ENCODE measurements at places on chromosomes 6 and 20.

DNA sequence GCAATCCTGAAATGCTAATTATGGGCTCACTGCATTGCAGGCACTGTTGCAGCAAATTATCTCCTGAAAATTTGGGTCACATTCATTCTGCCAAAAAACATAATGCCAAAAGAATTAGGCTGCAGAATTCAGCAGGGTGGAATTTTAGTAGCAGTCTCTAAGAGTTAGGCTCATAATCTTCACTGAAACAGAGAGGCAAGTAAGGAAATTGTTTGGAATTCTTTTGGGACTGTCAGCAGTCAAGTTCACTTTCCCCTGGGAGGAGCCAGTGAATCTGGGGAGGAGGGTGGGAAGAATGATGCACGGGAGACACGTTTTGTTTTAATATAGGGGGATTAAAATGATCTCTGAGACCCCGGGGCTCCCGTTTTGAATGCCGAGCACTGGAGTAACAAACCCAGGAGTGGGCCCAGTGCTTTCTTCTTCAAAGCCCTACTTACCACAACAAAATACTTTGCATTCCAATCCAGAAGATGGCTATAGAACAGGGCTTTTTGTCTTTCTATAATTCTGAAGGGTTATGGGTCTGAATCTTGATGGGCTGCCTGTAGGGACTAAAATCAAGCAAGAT is 44.7 kb downstream of the SOBP start:
- no peak for DNase-seq

DNA sequence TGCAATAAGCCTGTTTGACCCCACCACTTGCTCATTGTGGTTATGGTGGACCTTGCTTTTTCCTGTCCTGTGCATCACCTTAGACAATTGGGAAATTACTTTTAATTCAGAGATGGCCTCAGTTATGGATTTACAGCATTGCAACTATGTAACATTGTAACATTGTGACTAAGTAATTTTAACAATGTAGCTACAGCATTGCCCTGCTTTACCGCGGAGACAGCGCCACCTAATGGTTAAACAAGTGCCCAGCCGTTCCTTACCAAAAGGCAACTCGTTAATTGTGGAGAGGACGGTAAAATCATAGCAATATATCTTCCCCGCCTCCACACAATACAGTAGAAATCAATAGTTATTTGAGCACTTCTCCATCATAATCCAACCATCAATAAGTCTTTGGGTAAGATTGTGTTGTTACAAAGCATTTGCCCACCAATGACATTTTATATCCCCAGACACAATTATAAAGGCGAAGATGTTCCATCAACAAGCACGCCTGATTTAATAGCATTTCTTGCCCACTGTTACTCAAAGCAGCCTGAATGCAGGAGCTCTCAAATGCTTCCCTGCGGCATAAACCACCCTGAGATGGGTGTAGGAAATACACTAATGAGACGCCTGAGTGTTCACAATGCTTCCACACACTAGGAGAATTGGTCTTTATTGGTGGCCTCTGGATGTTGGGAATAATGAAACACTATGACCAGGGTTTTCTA is 93.7 kb downstream of the PROKR2 start:
- DNase-seq, result peak; percentile 27

DNA sequence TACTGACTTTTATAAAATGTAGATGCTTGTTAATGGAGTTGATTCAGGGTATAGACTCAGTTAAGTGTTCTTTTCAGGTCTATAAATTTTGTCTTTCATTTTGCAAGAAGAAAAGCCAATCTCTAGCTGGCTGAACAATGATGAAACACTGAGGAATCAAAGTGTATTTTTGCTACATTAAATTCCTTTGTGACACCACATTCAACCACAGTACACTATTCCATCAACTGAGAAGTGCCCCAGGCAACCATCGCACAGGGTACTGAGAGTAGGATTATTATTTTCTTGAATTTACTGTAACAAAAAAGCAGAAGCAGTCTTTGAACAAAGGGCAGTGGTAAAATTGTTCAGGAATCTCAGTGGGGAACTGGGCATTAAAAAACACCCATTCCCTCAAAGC is 83.6 kb downstream of the PREP start:
- no peak for DNase-seq

GRCh38 chr6:111070105-111071005 is 16.9 kb upstream of the SLC16A10 start:
- no peak for DNase-seq

DNA sequence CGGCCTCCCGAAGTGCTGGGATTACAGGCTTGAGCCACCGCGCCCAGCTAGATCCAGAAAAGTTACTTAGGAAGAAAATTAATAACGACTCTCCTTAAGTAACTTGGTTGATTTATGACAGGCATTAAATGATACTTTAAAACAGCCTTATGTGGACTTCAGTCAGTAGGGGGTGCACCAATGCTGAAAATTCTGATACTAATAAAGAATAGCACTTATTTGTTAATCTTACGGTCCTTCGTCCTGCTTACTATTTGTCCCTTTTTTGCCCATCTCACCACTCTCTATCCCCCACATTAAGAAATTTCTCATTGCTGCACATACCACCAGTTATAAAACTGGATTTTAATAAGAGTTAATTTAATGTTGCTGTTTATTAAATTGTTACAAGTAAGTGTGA is 12.7 kb upstream of the PRELID3B start:
- DNase-seq, result no peak

DNA sequence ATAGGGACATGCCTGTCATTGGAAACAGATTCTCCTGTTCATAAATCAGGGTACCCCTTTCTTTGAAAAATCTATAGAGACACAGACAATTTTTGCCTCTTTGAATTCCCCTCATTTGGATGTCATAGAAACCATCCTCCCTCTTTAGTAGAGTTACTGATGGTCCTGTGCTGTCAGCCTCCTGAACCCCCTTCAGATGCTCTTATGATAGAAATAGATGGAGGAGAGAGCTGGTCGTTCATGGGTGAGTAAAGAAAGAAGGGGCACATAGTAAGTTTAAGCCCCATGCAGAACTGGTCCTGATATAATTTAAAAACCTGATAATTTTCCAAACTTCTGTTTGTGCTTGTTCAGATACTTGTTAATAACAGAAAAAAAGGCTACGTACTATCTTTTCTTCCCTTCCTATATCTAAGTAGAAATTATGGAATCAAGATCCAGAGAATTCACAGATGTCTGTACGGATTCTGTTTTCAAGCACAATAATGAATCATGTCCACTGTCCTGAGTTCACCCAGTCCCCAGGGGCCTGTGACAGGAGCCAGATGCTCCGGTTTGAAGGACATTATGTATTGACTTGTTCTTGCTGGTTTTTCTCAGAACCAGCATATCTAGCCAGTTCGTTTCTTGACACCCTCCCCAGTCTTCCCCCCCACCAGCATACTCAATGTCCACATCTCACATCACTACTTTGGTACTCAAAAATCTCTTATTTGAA is 78.1 kb downstream of the NCOA7 start:
- DNase-seq, result no peak

DNA sequence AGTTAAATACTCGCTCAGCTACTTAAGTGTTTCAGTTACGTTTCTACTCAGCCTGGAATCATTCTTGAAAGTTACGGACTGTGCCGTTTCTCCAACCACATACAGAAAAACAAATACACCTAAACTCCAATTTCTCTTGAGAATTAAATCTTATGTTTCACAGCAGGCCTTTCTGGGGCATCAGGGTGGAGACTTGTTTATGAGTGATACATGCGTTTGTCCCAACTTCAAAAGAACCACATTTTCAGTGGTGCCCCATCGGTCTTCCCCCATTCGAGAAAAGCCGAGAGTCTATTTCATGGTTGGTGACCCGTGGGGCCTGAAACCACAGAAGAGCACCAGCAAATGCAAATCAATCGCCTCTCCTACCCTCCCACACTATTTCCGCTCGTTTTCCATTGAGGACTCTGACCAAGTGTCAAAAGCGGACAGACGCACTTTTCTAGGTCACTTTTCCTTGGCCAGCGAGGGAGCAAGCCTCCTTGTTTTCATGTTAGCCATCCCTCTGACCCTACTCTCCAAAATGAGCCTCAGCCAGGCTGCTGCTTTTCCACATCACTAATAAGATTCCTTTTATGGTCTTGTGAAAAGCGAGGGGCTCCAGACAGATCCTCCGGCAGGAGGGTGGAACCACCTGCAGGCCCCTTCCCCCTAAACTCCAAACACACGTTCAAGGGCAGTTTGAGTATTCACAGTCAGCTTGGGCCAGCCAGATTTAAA is 3.1 kb downstream of the JAG1 start:
- DNase-seq, result no peak

DNA sequence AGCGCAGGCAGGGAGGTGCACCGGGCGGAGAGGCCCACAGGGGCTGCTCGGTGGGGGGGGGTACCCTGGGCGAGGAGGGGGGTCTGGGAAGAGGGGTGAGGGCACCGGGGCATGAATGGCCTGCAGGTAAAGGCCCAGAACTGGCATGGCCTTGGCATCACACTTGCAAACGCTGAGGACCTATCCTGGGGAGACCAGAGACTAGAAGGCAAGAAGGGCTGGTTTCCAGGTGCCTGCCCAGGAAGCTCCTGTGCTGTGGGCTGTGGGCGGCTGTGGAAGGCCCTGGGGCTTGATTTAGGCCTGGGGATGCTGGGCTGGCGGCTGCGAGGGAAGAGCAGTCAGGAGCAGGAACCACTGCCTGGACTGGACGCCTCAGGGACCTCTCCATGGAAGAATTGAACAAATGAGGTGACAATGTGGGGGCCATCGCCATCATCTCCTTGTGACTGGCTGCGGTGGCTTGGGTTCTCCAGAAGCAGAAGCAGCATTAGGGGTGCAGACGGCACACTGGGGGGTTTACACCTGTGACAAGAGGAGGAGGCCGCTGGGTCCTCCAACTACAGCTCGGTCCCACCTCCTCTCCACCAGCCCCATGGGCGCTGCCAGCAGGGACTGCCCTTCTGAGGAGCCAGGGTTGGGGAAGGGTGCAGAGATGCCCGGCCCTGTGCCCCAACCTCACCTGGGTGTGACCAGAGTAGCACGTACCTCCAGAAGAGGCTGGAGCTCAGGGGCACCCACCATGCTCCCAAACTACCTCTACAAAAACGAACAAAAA is 32.1 kb upstream of the IRF4 start:
- no peak for DNase-seq

DNA sequence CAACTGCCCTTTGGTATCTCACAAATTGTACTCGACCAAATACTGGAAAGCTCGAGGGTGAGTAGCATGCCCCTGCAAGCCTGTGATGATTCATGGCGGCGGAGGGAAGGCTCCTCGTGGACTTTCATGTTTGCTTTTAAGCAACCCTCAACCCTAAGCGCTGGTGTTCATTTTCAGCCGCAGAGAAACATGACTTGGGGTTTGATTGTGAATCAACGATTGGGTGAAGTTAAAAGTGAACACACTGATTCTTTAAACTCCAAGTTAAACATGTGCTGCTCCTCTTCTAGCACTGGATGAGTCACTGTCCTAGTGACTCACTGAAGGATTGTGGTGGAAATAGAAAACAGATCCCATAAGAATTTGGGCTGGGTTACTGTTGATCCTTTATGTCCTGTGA is 8.3 kb downstream of the CD109 start:
- DNase-seq, result no peak

DNA sequence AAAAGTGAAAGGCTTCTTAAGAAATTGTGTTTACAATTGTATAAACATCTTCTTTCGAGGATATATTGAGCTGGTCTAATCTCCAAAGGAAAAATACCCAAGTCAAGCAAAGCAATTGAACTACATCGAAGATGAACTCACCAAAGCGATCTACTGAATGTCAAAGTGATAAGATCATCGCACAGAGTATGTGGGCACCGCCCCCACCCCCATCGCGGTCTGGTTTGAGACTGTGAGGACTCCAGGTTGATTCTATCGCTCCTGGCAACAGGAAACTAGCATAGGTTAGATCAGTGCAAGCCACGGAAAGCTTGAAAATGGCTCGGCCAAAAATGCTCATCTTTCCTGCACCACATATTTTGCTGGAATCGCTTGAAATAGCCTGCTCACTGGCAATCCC is 133.2 kb upstream of the RPS6KA2 start:
- no peak for DNase-seq

- DNase-seq, result no peak
These were observed 8.6 kb downstream of the BYSL start for GRCh38 chr6:41929924-41930323.

- no peak for DNase-seq
These were observed 458.7 kb upstream of the RUNX2 start for GRCh38 chr6:44869321-44869897.

- no peak for DNase-seq
These were observed 49.1 kb upstream of the CEP85L start for GRCh38 chr6:118700531-118700930.

DNA sequence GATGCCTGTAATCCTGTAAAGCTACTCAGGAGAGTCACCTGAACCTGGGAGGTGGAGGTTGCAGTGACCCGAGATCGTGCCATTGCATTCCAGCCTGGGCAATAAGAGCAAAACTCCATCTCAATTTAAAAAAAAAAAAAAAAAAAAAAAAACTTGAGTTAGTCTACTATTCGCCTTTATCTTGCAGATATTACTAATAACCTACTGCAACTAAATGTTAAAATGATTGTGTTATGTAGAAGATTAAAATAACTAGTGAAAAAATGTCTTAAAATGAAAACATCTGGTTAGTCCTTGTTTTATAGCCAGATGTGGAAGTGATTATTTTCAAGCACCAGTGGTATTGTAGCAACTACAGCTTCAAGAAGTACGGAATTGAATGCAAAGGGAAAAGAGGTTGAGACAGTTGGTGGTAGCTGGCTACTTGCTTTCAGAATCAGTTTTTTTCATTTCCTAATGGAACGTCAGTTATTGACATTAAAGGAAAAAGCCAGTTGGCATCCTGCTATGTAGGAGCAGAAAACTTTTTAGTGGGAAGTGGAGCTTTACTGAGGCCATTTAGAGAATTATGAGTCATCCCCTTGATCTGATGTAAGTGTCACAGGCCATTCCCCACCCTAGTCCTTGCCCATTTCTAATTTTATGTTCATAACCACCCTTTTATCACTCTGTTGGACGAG is 43.8 kb upstream of the DYNLRB1 start:
- no peak for DNase-seq

DNA sequence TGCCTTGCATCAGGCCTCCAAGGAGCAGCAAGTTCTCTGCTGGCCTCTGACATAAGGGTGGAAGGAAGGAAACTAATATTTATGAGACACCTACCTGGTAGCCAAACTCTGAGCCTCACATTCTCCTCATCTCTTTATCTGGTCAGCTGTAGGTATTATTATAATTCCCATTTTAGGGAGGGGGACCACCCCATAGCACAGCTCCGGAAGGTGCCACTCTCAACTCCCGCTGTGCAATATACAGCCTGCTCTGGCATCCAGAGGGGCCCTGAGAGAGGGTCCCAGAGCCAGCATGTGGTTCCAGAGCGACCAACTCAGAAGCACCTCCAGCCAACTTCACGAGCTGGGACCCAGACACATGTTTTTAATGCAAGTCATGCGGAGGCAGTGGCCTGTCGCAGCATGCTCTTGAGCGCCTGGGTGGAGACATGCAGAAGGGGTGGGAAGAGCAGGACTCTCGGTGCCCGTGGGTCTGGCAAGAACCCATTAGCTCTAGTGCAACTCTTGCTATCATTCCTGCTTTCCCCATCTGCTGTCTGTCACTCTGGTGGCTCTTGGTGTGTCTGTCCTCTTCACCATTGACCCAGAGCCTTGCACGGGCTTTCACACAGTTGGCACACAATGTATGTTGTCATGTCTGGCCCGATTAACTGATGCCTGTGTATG is 15.0 kb upstream of the MYMX start:
- no peak for DNase-seq

Data from stimulated activated CD4-positive, alpha-beta T cell treated with anti-CD3 and anti-CD28 coated beads, Interleukin-1b, Interleukin-23, amount 100 ng/mL, for 24 hours (primary cell).